ENCODE measurements at places on chromosomes 1 and 21.

GRCh38 chr1:159804924-159805323, 2.8 kb downstream of the FCRL6 start:
- no peak for DNase-seq

GRCh38 chr1:119440721-119441307, 25.9 kb downstream of the HSD3B2 start:
- DNase-seq, result no peak

GRCh38 chr1:145999321-146000024, 3.1 kb upstream of the TXNIP start:
- no peak for DNase-seq

DNA sequence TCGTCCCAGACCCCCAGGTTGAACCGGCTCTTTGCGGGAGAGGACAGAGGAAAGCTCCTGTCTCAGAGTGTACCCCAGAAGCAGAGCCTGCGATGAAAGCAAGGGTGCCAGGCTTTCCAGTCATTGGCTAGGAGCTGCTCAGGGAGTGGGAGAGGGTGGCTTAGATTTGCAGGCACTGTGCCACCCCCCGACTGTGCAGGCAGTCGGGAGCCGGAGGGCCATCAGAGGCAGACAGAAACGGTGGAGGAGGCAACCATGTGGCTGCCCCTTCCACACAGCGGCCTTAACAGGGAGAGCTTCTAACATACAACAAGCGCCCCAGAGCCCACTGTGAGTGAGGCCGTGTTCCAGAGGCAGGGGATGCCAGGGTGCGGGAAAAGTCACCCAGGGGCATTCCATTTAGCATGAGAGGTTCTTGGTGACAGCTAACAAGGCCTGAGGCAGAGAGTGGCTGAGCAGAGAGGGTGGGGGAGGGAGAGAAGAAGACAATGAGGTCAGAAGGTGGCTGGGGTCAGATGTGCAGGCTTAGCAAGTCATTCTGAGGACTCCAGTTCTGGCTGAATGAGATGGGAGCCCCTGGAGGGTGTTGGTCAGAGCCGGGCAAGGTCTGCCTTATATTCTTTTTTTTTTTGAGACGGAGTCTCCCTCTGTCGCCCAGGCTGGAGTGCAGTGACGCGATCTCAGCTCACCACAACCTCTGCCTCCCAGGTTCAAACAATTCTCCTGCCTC, 9.5 kb upstream of the C1orf167 start:
- DNase-seq, result no peak

- no peak for DNase-seq
Observed at GRCh38 chr1:164983023-164983650, 373.4 kb downstream of the LMX1A start.

- no peak for DNase-seq
Observed at GRCh38 chr1:26999440-26999987, 6.0 kb downstream of the TRNP1 start.

DNA sequence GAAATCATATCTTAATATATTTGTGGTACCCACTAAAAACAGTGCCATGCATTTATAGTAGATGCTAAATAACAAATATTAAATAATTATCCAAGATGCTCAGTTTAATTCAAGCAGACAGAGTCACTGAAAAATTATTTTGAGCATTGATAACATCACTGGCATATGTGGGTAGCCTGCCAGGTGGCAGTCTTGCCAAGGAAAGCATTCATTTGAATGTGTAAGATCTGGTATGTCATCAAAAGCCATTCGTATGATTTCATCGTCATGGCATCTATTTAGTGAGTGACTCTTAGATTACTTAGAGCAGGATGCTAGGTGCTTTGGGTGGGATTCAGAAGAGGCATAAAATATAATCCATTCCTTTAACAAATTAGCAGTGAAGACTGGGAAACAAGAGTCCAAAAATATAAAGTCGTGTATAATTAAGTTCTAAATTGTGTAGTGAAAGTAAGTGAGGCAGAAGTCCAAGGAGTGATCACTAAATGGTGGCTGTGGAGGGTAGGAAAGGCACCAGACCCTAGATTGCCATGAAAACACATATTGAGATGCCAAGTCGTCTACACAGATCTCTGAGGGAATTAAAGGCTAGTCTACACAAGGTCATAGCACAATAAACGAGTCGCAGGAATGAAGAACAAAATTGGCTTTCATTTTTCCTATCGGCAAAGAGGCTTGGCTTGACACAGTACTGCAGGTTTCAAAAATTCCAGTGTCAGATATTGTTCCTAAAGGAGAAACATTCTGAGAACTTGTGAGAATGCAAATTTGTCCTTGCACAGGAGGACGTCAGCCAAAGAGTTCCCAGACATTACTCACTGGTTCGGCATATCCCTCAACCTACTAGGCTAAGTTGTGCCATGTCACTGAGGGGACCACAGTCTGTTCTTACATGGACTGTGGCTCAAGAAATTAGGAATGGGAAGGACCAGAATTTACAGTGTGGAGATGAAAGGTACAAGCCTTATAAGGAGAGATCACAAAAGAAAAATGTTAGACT, 130.8 kb downstream of the LYPLAL1 start:
- DNase-seq, result no peak

DNA sequence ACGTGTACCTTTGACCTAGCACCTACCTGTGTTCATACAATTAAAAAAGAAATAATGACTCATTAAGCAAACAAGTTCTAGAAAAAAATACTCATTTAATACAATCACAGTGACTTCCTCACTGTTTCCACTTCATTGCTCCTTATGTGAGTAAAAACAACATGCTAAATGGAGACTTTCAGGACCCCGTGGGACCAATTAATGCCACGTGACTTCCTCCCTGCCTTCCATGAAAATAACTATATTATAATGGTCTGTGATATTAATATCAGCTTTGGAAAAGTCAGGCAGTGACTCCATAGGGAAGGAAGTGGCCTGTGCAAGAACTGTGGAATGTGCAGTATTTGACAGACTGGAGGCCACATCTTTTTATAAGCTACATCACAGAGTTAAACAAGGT, 337.8 kb downstream of the HLX start:
- DNase-seq, result no peak

GRCh38 chr1:89927049-89927448, 67.9 kb upstream of the ZNF326 start:
- DNase-seq, result no peak

DNA sequence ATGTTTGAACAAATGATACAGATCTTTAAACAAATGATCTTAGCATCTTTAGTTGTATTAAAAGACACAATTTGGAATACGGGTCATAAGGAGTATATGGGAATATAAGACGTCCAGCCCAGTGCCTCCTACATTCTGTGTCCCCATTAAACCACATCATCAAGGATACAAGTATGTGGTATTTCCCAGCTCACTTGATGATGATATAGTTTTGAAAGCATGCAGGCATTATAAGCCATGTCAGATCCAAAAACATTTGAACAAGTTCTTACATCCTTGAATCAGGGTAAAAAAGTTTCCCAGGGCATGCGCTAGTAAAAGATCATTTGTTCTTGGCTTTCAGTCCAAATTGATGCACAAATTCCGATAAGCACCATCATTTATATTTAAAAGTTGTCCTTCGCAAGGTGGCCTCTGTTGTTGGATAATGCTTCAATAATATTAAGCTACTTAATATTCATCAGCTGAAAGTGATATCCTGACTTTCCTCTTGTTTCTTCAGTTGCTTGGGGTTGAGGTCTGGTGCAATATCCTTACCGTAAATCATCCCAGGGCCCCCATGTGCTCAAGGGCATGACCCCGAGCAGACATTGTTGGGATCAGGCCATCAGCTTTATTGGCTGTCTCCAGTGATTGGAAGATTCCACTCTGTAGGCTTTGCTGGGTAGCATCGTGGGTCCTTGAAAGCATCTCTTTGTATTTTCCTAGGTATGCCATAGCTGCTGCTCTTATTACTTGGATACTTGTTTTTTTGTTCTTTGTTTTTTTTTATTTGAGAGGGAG, 61.8 kb downstream of the CENPF start:
- no peak for DNase-seq

DNA sequence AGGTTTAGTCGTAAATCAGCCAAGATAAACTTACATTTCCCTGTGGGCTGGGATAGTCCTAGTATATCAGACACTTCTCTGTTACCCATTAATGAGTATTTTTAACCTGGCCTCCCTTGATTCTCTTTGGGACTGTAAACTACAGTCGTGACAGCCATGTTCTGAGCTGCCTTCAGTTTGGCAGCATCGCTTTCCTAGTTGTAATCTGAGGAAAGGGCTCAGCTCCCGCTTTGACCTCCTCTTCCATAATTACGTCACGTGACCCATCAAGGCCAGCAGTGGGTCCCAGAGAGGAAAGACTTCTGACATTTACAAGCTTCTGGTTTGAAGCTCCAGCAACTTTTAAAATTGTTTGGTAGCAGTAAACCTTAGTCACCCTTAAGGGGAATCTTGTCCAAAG, 34.6 kb upstream of the MTR start:
- DNase-seq, result no peak

DNA sequence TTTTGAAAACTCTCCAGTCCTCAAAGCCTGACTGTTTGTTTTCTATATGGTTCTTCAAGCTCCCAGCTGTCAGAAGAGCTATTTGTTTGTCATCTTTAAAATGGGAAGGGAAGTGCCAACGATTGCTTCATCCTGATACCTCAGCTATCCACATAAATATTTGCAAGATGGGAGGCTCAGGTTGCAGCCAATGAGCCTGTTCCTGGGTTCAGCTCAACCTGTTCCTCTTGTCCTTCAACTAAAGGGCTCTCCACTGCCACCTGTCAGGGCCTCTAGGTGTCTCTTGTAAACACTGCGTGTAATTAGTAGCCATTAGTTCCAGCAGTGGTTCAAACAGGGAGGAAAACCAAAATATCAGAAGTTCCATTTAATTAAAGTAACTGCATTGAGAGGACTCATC, 445.1 kb downstream of the AJAP1 start:
- no peak for DNase-seq

DNA sequence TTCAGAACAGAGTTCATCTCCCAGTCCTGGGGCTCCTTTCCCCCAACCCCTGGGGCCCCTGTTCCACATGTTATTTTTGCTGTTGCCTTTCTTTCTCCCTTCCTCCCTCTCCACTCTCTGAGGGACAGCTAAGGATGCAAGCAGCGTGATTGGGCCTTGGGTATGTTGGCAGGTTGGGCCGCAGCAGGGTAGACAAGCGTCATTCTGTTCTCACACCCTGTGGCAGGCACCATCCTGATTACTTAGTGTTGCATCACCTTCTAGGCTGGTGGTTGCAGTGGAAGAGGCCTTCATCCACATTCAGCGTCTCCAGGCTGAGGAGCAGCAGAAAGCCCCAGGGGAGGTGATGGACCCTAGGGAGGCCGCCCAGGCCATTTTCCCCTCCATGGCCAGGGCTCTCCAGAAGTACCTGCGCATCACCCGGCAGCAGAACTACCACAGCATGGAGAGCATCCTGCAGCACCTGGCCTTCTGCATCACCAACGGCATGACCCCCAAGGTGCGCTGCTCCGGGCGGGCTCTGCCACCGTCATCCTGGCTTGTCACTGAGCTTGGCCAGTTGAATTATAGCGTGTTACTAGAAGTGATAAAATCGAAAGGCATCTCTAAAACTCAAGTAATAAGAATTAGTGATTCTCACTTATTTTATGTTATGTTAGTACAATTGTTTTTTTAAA, 43.4 kb downstream of the VANGL1 start:
- DNase-seq, result no peak

DNA sequence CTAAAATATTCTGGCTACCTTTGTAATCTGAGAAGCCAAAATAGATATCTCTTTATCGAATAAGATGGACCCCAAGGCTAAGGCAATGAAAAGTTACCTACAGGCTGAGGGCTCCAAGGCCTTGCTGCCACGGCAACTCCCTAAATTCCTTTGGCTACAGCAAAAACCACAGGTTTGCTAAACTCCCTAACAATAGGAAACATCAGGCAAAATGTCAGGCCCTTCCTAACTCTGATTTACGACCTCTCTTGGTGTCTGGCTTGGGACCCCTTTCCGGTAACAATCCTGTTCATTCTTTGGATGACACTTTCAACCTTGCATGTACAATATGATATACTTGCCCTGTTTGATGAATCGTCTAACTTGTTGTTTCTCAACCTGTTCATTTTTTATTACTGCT, 11.3 kb upstream of the OR2T8 start:
- DNase-seq, result no peak

DNA sequence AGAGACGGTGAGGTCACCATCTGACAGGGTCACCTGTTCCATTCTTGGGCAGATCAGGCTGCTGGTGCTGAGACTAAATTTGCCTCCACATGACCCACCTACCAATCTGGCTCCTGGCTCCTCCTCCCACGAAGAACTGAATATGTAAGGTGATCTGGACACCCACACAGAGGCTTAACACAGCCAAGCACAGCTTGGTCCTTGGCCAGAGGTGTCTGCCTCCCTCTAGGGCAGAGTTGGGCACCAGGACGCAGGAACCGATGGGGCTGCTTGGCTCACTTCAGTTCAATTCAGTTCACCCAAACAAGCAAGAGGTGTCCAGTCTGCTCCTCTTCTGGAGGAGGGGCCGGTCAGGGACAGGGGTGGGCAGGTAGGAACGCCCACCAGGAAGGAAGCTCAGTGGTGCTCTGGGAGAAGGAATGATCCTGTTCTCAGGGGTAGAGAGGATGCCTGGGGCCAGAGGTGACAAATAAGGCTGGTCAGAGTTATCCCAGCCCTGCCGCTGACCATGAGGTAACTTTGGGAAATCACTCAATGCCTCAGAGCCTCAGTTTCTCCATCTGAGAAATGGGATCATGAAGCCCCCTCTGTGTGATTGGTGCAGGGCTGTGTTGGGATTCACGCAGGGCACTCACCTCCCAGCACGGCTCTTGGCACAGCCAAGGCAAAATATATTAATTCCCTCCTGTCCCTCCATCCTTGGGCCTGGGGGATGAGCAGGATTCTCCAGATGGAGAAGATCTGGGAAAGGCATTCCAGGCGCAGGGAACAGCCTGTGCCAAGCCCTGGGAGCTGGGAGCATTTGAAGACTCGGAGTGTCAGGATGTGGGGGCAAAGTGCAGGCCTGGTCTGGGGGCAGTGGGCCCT, 284.5 kb downstream of the PTPRU start:
- DNase-seq, result no peak

DNA sequence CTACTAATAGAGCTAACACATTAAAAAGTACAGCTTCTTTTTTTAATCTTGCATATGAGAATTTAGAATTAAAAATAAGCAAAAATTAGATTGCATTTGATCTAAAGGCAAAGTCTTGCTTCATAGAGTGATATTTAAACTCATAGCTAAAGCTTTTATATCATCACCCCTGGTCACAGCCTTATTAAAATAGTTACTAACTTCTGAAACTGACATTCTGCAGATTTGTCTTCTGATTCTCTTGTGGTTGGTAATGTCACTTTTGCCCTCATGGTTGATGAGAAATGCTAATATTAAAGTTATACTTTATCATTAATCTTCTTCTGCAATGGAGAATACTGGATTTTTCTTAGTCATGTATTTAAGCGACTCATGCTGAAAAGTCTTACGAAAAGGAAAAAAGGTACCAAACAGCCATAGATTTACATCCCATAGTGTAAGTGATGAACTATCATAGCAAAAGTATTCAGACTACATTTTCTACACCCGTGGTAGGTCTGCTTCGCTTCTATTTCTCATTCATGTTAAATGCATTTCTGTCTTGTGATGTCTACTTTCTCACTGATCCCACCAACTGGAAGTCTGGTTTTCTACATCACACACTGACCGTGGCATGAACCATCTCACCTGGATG, 330.5 kb upstream of the B3GALT2 start:
- no peak for DNase-seq
